ENCODE measurements at places on chromosomes 7 and 10.

- no peak for DNase-seq
Observed at GRCh38 chr7:4460597-4460996, 221.5 kb upstream of the FOXK1 start.

DNA sequence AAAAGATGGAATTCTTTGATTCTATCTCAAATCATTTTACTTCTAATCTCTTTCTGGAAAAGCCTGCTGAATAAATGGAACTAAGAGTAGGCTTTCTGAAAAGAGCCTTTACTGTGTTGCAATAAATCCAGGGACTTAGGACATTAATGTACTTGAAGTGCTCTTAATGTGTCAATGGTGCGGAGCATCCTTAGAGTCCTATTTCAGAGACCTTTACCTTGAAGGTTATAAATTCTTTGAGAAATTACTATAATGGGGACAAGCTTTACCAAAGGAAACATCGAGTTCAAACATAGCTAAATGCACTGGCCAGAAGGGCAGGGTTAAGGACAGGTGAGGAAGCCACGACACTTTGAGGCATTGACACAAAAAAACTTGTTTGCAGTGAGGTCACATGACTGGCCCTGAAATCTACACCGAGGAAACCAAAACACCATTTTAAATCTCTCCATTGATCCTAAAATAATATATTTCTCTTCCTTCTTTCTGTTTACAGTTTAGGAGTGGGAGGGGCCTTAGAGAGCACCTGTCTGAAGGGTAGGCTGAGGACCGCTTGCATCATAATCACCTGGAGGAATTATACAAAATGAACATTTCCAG, 48.1 kb upstream of the EXOC6 start:
- DNase-seq: no peak

DNA sequence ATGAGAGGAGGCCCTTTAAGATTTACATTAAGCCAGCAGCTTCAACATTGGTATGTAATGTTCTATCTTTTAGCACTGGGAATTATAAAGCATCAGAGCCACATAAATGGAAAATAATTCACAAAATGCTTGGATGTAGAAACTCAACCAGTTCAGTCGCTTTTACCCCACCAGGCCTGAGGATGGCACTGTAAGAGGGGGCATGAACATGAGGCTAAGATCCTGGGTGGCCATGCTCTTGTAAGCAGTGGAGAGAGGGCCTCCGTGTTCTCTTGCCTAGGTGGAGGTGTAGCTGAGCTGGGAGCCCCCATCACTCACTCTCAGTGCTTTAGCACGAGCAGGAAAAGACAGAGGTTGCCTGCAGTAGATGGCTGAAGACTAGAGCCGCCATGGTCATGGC, 238.8 kb downstream of the FANK1 start:
- no peak for DNase-seq

DNA sequence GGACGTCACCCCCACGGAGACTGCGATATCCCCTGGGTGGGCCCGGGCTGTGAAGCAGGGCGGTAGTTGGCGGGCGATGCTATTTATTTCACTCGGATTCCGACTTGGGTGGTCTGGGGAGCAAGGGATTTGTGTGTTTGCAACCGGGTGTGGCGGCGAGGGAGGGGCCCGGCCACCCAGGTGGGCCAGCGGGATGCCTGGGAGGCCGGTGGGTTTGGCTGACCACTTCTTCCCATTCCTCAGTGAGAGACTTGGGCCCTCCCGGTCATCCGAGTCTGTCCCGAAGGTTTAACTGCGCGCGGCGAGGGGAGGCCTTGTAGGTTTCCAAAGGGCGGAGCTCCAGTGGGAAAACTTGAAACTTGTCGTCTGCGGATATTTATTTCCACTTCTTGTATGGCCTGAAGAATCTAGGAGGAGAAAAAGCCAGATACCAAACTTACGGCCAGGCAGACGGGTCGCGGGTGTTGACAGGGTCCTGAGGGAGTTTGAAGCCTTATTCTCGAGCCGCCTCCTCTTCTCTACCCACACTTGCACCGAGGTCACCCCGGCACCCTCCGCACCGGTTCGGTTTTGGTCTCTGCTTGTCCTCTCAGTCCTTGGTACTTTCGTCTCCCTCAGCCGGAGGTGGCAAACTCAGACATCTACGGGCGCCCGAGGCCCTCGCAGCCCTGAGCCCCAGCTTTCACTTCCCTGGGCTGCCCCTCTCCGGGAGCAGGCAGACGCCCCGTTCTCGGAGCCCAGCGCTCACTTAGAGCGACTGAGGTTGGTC, 17.9 kb downstream of the ZNF316 start:
- DNase-seq: no peak

- DNase-seq: no peak
Observed at GRCh38 chr10:79070081-79070605, 1.4 kb downstream of the ZMIZ1 start.

GRCh38 chr10:86594535-86594934, 59.8 kb upstream of the OPN4 start:
- DNase-seq: no peak

DNA sequence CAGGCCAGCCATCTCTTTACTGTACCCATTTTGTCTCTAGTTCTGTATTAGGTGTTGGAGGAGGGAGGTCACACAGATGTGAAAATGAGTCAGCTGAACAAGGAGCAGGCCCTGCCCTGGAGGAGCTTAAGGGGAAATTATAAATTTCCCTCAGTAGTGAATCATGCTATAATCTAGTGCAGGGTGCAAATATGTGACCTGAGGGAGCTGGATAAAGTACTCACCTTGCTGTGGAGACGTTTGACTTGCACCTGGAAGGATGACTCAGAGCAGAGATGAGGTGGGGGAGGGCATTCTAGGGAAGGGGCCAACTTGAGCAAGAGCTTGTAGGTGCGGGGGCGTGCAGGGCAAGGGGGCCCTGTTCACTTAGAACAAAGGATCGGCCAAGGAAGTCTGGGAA, 610.6 kb downstream of the SDK1 start:
- DNase-seq: no peak

- DNase-seq: no peak
Observed at GRCh38 chr10:113235508-113235907, 285.5 kb downstream of the TCF7L2 start.

GRCh38 chr10:43035800-43036199, 41.1 kb upstream of the RET start:
- DNase-seq: no peak

DNA sequence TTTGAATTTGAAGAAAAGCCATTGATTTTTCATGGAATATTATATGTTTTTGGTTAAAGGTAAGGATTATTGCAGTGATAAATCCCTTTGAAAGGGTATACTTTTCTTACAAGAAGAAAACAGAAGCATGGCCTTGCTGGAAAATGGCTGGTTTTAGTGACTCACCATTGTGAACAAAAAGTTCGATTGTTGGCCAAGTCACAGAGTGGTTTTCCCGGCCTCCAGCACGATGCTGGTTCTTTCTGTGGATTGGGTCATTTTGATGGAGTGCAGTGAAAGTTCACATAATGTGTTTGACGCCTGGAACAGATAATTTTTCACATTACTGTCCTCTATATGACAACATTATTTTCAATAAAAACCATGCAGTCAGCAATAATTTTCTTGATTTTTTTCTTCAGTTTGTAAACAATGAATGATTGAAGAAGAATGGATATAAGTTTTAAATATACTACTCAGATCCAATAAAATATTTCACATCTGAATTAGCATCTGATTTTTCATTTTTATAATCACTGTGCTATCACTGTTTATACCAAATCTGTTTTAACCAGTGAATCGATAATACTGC, 60.9 kb downstream of the RBM20 start:
- DNase-seq: no peak

GRCh38 chr10:126749015-126749655, 78.6 kb upstream of the C10orf90 start:
- DNase-seq: no peak
